Kidney capillary endothelial cell (primary cell): ENCODE measurements at places on chromosomes 3 and 15.
A peak's percentile ranks its signal among the peaks of the same experiment; 100 is the strongest.

DNA sequence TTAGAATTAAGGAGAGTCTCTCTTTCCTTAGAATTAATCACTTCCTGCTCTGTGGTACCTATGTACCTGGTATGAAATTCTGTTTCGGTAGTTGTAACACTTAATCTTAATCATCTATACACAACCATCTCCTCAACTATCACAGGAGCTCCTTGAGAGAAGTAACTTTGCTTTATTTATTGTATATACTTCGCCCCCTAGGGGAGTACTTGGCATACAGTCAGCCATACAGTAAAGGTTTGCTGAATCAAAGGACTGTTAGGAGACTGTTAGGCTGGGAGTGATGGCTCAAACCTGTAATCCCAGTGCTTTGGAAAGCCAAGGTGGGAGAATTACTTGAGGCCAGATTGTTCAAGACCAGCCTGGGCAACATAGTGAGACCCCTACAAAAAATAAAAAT is 44.7 kb downstream of the RORA start:
- no peak for DNase-seq

DNA sequence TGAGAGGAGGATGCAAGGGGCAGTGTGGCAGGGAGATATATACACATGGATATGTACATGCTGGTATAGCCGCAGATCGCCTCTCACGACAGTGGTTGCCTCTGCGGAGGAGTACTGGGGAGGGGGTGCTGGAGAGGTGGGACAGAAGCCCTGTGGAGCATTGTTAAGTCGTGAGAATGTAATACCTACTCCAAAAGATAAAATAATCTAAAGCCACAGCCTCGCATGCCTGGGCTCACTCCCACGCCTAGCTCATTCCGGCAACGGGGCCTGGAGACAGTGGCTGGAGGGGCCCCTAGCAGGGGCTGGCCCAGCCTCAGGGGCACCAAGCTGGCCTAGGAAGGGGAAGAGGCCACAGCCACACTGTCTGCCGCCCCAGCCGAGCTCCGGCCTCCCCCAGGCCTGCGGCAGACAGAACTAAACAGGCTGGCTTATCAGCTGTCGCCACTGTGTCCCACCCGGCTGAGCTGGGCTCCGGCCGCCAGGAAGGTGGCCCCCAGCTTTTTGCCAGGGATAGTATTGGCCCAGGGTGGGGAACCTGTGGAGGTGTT is 65.1 kb upstream of the LCTL start:
- no peak for DNase-seq

DNA sequence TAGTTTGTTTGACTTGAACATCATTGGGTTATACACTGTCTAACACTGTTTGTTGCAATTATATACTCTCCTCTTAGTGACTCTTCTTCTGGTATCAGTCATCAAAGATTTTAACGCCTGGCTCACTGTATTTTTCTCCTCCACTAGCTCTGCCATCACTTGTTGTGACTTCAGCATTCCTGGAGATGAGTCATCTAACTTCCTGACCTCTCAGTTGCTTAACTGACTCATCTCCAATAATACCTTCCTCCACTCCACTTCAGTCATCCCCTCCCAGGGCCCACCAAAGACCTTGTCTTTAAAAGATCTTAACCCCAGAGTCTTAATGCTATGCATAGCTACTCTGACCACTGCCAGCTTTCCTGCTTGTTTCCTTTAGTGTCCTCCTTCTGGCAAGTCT is 28.6 kb upstream of the CLSTN2 start:
- peak; percentile 60 for DNase-seq

GRCh38 chr15:70530017-70530499 is 233.3 kb downstream of the UACA start:
- DNase-seq = no peak

DNA sequence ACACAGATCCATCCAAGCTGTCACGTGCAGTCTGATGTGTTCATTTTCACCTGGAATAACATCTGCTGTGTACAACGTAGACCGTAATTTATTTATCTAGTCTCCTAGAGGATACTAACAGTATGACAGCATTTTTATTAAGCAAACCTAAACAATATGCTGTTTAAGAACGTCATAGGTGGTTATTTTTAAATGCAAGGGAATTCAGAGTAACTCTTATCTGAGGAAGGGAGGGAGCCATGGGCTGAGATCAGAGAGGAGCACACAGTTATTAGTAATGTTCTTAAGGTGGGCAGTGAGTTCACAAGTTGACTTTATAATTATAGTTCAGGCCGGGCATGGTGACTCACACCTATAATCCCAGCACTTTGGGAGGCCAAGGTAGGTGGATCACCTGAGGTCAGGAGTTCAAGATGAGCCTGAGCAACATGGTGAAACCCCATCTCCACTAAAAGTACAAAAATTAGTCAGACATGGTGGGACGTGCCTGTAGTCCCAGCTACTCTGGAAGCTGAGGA is 193.6 kb downstream of the UACA start:
- no peak for DNase-seq

GRCh38 chr3:44907612-44908011 is 33.2 kb downstream of the TGM4 start:
- DNase-seq = no peak
